ENCODE measurements at places on chromosomes 7 and 10.

- DNase-seq = no peak
Measured at GRCh38 chr10:2592360-2593160, 474.8 kb upstream of the PFKP start.

DNA sequence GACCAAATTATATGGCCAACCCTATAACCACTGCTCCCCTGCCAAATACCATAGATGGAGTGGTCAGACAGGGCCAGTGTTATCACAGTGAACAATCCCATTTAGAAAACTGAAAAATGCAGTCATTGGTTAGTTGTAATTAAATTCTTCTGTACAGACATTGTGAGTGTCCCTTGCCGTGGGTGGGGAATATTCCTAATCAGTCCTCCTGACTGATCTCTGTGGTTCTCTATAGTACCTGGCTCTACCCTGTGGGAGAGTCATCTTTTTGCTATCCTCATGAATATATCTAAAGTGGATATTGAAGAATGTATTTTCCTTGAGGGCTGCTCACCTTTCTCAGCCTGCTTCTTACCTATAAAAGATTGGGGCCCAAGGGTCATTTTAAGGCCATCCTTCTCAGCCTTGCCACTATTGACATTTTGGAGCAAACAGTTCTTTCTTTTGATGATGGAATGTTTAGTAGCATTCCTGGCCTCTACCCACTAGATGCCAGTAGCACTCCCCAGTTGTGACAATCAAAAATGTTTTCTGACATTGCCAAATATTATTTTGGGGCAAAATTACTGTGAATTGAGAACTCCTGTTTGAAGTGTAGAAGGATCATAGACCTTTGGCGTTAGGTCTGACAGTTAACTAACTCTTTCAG, 110.2 kb downstream of the MAPK8 start:
- DNase-seq = no peak

- DNase-seq = no peak
Measured at GRCh38 chr7:129771201-129771927, 159.8 kb downstream of the NRF1 start.

- DNase-seq = peak; percentile 85
Measured at GRCh38 chr7:100590077-100590737, 4.1 kb downstream of the FBXO24 start.

DNA sequence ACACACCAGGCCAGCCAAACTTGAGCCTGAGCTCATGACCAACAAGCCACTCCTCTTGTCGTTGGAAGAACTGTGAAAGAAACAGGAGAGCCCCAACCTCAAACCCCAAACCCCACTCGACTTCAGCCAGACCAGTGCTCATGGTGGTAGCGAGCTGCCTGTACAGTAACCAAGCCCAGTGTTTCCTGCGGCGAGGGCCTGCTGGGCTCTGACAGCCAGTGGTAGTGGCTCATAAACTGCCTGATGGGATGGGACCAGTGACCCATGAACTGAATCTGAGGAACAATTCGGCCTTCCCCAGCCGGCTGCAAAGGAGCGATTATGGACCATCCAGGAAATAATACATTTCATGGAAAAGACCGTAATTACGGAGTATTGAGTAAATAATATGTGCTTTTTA, 191.9 kb downstream of the RPS24 start:
- DNase-seq = peak; percentile 89

DNA sequence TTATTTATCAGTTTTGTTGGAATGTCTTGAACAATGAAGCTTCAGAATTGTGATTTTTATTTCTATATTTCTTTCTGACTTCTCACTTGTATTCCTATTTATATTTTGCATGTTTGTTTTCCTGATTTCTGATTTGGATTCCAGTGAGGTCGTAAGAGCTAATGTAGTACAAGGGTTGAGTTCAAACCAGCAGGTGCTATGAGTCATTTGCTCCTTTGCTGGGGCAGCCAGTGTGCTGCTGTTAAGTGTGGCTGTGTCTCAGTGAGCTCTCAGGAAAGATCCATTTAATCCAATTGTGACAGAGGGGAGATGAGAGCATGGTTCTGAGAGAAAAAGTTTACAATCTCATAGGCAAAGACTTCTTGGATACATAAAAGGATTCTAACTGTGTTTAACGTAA, 48.6 kb downstream of the MCU start:
- peak; percentile 19 for DNase-seq

DNA sequence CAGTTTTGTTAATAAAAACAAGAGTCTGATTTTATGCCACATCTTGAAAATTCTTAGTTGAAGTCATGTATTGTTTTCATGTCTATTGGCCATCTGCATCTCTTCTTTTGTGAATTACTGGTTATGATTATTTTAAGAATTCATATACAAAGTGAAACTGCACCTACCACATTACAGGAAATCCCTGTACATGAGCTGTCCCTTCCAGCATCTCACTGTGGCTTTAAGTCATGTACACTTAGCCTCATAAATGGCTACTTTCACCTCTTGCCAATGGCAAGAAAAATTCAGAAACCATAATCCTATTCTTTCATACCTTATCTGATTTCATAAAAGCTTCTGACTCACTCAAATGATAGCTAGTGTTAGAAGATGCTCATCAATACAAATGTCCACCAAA, 48.6 kb downstream of the CRTAC1 start:
- no peak for DNase-seq

GRCh38 chr7:151838861-151839381, 38.0 kb downstream of the PRKAG2 start:
- peak; percentile 70 for DNase-seq

- no peak for DNase-seq
Measured at GRCh38 chr7:49479936-49480544, 293.4 kb upstream of the VWC2 start.

DNA sequence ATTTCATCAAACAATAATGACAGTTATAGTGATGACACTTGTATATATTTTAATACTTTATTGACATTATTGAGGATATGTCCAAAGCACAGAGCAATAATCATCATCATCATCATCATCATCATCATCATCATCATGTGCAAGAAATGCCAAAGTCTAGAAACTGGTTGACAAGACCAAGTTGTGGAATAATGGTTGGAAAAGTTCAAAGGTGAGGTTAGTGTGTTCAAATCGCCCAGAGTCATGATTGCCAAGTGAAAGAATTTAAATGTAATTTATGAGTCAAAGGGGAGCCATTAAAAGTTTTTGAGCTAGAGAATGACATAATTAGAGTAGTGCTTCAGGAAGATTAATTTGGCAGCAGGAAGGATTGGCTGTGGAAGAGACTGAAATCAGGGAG, 852.4 kb downstream of the SORCS1 start:
- DNase-seq = peak; percentile 3

- DNase-seq = peak; percentile 61
Measured at GRCh38 chr10:70405037-70405824, 1.3 kb downstream of the EIF4EBP2 start.

DNA sequence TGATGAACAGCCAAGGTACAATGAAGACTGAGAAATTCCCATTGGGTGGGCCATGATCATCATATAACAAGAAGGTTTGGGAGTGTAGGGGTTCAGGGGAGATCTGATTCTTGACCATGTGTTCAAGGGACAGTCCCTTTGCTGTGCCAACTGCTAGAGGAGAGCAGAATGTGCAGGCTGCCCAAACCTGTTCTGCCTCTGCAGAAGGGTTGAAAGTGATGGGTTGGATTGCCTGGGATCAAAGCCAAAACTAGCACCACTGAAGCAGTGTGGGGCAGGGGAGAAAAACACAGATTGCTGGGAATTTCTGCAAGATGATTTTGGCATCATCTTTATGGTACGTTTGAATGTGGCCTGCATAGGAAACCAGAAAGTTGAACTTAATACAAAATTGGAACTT, 303.9 kb downstream of the OTUD1 start:
- DNase-seq = no peak
